Endothelial cell (in vitro differentiated cells): ENCODE measurements at places on chromosomes 6 and 20.

GRCh38 chr20:46764068-46764467, 54.6 kb downstream of the SLC2A10 start:
- DNase-seq, result no peak

- DNase-seq, result no peak
Observed at GRCh38 chr6:98877250-98877649, 42.9 kb downstream of the POU3F2 start.

- DNase-seq, result no peak
Observed at GRCh38 chr6:145380186-145380585, 355.1 kb downstream of the EPM2A start.

DNA sequence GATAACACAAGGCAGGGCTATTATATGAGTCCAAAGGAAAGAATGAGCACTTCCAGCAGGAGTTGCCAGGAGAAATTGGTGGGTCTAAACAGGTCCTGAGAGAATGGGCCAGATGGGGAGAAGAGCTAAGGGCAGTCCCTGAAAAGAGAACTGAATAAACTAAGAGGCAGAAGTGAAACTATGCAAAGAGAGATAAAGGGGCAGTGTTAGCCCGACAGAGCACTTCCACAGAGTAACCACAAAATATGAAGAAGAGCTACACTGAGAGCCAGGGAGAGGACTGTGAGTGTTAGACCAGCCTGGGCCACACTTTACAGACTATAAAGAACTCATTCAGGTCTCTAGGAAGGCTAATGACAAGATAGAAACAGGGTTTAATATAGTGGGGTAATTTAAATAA, 43.8 kb downstream of the RALGAPA2 start:
- DNase-seq, result no peak

GRCh38 chr6:36290668-36291620, 21.1 kb downstream of the PNPLA1 start:
- no peak for DNase-seq

GRCh38 chr20:51389543-51390264, 152.8 kb downstream of the NFATC2 start:
- no peak for DNase-seq

DNA sequence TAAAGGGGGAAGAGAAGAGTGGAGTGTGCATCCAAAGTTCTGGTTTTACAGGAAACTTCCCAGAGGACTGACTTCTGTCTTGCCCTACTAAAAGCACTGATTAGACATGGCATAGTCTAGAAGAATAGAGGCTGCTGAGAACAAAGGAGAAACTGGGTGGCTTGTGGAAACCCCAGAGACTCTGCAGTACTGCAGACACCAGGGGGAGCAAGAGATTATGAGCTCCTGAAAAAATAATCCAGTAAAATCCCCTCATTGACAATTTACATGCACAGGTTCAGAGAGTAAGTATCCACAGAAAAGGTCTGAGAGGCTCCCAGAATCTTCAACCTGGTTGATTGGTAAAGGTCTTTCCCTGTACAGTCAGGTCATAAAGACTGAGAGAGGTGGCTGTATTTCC, 48.7 kb upstream of the CLVS2 start:
- DNase-seq, result peak; percentile 57

GRCh38 chr6:30730601-30731435, 10.7 kb downstream of the TUBB start:
- peak; percentile 64 for DNase-seq

DNA sequence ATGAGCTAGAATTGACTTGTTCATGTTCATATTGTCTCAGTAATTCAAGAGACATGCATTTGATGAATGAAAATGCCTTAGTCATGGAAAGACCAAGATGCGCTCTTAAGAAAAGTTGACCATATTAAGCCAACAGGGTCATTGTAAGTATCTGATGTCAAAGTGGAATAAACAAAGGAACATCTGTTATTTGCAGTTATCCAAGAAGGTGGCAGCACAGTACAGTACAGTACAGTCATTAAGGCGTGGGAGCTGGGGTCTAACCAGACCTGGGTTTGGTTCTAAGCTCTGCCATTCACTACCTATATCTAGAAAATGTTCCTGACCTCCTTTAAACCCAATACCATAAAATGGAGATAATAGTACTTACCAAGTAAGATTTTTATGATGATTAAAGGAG, 178.1 kb downstream of the BACH2 start:
- DNase-seq, result no peak

DNA sequence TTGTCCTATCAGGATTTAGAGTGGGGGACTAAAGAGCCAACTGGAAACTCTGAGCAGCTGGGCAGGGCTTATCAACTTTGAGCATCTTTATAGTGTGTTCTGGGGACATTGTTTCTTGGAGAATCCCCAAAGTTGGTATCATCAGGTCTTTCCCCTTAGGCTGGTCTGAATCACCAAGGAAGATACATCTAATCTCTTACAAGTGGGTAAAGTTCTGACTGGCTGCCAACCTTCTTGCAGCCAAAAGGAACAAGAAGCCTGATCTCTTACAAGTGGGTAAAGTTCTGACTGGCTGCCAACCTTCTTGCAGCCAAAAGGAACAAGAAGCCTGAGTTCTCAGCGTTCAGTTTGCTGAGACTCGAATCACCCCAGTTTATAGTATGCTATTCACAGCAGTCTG, 1.6 kb upstream of the MED23 start:
- DNase-seq, result no peak

DNA sequence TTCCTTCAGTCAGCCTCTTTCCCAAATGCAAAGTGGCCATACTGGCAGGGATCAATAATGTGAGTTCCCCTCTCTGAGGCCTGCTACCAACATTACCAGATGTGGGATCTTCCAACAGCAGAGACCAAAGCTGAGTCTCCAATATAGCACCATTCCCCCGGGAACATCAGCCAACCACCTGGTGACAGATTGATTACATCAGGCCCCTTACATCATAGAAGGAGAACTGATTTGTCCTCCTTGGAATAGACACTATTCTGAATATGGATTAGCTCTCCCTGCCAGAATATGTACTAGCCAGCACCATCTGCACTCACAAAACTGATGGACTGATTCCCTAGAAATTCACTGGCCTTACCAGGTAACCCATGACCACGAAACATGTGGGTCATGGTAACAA, 61.9 kb upstream of the CARMIL1 start:
- DNase-seq, result no peak

DNA sequence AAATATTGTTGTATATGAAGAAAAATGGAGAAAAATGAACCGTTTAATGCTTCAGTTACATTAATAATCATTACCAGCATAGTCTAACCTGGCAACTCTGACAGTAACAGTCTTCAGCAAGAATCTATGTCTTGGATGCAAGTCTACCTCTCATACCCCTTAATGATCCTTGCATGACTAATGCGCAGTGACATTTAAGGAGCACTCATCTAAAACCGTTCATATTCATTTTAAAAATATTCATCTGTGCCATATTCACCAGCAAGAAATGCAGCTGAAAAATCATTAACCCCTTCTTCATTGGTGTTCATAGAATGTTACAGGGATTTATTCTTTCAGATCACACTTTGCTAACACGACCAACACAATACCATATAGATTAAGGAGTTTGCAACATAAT, 227.2 kb upstream of the ASCC3 start:
- DNase-seq, result no peak

GRCh38 chr6:33426590-33427511, 7.0 kb downstream of the SYNGAP1 start:
- DNase-seq, result no peak

DNA sequence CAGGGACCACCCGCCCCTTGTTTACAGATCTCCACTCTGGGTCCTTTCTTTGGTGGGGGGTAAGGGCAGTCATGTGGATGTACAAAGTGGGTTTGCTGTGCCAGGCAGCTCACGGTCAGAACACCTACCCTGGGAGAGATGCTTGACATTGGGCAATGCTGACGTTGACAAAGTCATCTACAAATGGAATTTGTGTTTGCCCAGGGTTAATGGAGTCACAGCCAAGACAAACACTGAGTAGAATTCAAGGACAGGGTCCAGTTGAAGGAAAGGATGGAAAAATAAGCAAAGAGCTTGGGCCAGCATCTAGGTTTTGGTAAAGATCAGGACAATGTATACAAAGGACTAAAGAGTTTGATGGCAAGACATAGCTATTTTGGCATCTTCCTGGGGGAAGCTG, 54.7 kb downstream of the MOCS1 start:
- DNase-seq, result no peak

GRCh38 chr6:135566311-135567068, 69.0 kb upstream of the AHI1 start:
- no peak for DNase-seq

DNA sequence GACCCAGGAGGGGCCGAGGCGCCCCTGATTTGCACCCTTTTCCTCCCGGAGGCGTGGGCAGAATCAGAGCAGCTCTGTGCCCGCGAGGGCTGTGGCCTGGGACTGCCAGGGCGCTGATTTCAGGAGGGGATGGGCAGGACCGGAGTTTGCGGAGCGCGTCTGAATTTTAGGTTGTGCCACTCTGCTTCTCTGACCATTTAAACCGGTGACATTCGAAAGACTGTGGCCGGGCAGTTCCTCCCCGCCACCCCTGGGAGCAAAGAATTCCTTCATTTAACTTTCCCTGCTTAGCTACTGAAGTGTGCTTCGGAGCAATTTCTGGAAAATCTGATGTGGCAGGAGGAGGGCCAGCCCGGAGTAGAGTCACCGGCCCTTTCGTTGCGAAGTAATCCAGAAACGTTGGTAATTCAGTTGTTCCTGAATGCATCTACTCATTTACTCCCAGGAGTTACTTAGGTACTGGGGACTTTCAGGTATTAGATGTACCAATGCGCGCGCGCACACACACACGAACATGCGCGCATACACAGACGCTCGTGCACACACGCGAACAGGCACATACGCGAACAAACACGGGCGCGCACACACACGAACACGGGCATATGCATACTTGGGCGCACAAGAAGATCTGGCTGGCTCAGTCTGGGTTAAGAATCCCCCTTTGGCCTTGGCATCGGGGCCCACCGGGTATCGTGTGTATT, 568 bp downstream of the CCDC170 start:
- peak; percentile 19 for DNase-seq

GRCh38 chr20:4973330-4974097, 27.8 kb downstream of the SLC23A2 start:
- DNase-seq, result no peak

- no peak for DNase-seq
Observed at GRCh38 chr20:59821201-59821600, 112.2 kb downstream of the SYCP2 start.

DNA sequence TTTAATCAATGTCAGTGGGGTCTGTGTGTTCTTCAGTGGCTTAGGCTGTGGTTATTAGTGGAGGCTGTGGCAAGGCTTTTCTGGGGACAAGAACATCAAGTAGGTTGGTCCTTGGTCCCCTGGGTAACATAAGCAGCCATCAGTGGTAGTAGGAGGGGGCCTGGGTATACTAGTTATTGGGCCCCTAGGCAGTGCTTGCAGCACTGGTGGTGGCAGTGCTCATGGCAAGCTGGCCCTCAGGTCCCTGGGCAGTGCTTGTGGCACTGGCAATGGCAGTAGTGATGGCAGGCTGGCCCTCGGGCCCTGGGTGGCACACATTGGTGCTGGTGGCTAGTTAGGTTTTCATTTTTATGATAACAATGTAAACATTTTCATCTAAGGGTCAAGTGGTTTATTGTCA, 32.5 kb upstream of the MAS1 start:
- no peak for DNase-seq

GRCh38 chr6:129544892-129545612, 164.9 kb downstream of the ARHGAP18 start:
- no peak for DNase-seq

DNA sequence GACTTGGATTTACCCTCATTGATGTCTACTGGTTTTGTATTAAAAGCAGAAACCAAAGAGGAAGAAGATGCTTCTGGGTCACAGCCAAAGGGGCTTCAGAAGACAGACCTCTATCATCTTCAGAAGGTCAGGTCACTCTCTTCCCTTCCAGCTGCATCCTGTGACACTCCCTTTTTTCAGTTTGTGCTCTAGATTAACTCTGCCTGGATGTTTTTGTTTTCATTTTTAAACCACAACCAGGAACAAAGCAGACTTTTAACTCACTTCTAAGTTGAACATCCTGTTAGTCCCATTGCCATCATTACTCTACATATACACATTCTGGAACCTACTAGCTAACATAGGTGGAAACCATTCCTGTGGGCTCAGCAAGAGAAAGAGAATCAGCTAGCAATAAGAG, 45.2 kb downstream of the AKIRIN2 start:
- DNase-seq, result no peak

GRCh38 chr6:148313488-148313887, 29.1 kb upstream of the SASH1 start:
- DNase-seq, result no peak

DNA sequence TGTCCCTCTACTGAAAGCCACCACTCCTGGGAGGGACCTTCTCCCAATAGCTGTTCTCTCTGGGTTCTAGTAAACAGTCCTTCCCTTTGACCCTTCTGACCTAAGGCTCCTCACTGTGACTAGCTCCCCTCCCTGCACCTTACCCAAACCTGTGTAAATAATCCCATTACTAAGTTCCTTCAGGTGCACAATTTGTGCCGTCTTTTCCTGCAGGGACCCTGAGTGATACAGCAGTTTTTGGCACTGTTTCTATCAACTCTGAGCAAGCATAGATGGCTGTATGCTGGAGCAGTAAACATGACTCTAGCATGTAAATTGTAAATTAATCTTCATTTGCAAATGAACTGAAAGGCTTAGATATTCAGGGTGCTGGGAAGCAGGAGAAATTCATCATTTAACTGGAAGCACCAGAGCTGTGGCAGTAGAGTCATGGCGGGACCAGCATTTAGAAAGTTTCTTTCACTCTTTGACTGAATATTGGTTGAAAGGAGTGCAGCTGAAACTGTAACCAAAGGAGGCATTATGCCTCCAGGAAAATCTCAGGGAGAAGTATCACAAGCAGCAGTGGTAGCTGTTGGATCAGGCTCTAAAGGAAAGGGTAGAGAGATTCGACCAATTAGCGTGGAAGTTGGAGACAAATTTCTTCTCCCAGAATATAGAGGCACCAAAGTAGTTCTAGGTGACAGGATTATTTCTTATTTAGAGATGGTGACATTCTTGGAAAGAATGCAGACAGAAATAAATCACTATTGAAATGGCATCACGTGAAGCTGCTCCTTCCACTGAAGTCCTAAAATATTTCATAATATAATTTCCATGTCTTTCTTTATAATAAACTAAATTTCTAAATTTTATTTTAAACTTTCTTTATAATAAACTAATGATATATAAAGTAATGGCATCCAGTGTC, 117.8 kb downstream of the TCP11 start:
- no peak for DNase-seq

- DNase-seq, result no peak
Observed at GRCh38 chr6:42962502-42963178, 2.1 kb downstream of the GNMT start.

GRCh38 chr6:146770275-146770964, 171.6 kb downstream of the ADGB start:
- DNase-seq, result peak; percentile 20

GRCh38 chr6:36324191-36324590, 12.5 kb downstream of the BNIP5 start:
- no peak for DNase-seq

DNA sequence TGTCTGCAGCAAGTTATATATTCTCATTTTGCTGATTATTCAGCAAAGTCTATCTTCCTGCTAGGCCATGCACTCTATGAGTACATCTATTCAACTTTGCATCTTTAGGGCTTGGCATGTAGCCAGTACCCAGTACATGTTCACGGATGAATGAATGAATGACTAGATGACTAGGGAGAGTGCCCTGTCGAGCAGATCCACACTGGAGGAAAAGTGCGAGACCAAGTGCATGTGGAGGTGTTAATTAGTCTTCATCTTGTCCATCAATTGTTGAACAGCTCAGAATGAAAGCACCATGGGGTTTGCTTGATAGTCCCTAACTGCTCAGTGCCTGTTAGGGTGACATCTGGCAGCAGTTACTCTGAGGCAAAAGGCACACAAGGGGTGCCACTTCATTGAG, 30.4 kb downstream of the TM9SF4 start:
- no peak for DNase-seq

GRCh38 chr6:124190256-124190655, 386.6 kb downstream of the NKAIN2 start:
- DNase-seq, result no peak
